ENCODE measurements at places on chromosomes 6 and 20.

GRCh38 chr6:107068691-107069630 is 41.0 kb downstream of the MTRES1 start:
- no peak for DNase-seq

GRCh38 chr6:31399589-31400466 is 3.6 kb upstream of the MICA start:
- peak; percentile 31 for DNase-seq

- no peak for DNase-seq
These were observed 56.2 kb downstream of the ADGRF1 start for GRCh38 chr6:46985943-46986342.

- DNase-seq = no peak
These were observed 65.7 kb downstream of the SRC start for GRCh38 chr20:37411408-37412219.

GRCh38 chr6:44609051-44609612 is 221.6 kb downstream of the CDC5L start:
- DNase-seq = no peak

DNA sequence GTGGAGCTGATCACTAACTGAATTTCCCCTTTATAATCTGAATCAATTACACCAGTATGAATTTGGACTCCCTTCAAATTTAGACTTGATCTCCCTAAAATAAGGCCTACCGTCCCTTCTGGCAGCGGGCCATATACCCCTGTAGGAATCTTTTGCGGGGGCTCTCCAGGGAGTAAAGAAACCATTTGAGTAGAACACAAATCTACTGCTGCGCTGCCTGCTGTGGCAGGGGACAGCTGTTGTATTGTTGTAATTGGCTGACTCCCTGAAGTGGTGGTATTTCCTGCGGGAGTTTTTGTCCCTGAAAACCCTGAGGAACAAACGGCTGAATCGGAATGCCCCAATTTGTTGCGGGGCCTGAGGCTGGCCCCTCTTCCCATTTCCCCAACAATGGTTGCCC is 16.0 kb upstream of the PTCRA start:
- DNase-seq = no peak

GRCh38 chr6:37171201-37171969 is 1.4 kb downstream of the PIM1 start:
- DNase-seq = no peak

DNA sequence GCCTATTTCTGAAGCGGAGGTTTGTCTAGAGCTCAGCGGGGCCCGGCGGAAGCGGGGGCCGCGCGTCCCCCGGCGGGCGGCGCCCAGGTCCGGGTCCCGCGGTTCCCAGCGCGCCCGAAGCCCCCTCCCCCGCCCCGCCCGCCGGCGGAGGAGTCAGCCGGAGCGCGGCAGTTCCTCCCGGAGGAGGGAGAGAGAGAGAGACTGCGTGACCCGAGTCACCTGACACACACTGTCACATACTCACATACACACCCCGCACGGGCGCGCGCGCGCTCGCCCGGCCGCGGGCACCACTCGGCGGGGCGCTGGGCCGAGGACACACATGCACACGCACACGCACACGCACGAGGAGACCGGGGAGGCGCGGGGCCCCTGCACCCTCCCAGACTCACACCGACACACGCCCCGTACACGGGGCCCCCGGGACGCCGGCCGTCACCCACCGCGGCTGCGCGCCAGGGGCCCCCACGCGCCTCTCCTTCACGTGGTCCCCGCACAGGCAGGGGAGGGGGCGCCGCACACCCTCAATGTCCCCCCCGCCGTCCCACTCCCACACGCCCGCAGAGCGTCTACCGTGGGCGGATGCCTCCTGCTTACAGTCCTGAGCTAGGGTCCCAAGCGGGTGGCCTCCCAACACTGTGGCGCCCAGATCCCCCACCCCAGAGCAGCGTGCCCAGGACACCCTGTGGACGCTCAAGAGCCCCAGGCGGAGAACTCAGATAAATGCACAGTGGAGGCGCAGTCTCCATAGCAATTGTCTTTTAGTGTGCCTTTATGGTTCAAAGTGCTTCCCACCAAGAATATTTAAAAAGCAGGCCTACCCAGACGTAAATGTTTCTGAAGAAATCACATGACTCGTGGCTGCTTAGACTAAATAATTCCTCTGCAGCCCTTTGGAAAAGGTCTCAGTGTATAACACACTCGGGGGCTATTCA is at the start of gene RRAGD:
Gene RRAGD (minus strand): TSS at position 203 of the 935 bp plus-strand sequence. CDS start 280 bp downstream, outside the sequence.
- peak; percentile 36 for DNase-seq

DNA sequence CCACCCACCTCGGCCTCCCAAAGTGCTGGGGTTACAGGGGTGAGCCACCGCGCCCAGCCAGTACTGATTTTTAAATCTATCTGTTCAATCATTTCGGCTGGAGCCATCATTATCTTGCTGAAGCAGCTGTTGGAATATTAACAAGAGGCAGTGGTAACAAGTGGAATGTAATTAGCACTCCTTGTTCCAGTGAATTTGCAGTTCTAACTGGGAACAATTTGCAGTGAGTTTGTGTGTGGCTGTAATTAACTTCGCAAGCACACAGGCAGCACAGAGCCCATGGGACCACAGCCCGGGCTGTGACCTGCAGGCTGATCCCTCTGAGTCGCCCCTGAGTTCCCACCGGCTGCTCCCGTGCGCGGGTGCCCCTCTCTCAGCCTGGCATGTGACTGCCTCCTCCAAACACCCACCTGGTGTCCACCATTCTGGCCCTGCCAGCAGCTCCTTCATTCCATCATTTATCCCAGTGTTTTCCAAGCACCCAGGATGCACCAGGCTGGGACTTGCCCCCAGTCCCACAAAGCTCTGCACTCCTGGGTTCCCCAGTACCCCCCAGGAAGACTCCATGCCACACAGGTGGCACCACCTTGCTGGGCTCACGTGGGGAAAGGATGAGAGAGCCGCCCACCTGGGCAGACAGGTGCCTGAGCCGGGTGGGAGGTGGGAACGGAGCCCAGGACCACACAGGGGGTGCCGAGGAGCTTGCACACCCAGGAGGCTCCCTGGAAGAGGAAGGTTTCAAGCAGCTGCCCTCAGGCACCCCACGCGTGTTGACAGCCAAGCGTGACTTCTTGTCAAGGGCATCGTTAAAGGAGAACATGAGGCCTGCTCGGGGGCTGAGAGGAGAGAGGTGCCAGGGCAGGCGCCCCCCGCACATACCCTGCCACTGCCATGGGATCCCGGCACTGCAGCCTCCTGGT is 75.2 kb downstream of the YTHDF1 start:
- DNase-seq = no peak

DNA sequence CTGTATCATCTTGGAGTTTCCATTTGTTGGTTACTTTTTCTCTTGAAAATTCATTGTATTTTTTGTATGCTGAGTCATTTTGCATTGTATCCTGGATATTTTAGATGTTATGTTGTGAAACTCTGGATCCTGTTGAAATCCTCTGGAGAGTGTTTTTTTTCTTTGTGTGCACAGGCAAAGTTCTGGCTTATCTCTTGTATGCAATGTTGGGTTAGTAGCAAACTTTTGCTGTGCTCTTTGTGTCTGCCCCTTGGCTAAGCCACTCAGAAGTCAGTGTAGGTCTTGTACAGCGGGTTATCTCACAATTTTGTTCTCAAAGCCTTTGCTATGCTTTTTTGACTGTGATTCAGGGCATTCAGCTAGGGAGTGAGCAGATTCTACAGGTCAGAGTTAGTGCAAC is 29.1 kb upstream of the LMBRD1 start:
- DNase-seq = no peak

GRCh38 chr6:112535816-112536215 is 188.7 kb downstream of the RFPL4B start:
- no peak for DNase-seq

DNA sequence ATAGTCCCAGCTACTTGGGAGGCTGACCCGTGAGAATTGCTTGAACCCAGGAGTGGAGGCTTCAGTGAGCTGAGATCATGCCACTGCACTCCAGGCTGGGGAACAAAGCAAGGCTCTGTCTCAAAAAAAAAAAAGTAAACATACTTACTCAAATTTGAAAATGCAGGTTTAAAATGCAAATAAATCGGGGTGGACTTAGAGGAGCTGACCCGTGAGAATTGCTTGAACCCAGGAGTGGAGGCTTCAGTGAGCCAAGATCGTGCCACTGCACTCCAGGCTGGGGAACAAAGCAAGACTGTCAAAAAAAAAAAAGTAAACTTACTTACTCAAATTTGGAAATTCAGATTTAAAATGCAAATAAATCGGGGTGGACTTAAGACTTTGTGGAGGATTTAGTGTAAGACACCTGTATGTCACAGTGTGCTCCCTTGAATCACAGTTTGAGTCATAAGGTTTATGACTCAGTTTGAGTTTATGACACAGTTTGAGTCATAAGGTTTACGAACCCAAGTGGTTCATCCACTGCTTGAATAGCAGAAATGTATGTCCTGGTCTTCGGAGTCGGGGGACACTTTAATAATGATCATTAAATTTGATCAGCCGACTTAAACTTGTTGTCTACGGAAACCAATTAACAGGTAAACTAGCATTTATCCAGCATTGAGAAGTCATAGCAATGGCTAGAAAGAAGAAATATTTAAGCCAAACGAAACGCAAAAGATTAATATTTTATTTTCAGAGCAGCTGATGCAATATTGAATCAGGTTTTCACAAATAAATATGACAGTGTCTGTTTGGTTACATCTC is 6.8 kb upstream of the MRPS10 start:
- DNase-seq = peak; percentile 35

- no peak for DNase-seq
These were observed 47.9 kb upstream of the EPB41L1 start for GRCh38 chr20:36106606-36107005.

- DNase-seq = no peak
These were observed 7.8 kb downstream of the HRH3 start for GRCh38 chr20:62212299-62212698.

GRCh38 chr6:93447874-93448273 is 28.5 kb upstream of the EPHA7 start:
- no peak for DNase-seq

Measured in activated CD4-positive, alpha-beta T cell treated with anti-CD3 and anti-CD28 coated beads, Interleukin-2, amount 50 U/mL, for 24 hours (primary cell).